ENCODE measurements at places on chromosomes 16 and 17.

GRCh38 chr16:72974142-72974769 lies 73.7 kb downstream of the ZFHX3 start:
- DNase-seq, result no peak

- no peak for DNase-seq
These were observed 196.4 kb upstream of the KIF2B start for GRCh38 chr17:53626286-53626685.

- DNase-seq, result no peak
These were observed 1.3 kb upstream of the CCL15 start for GRCh38 chr17:36002631-36003030.

- peak; percentile 89 for DNase-seq
These were observed 124.5 kb upstream of the ZFHX3 start for GRCh38 chr16:73172241-73172972.
